ENCODE measurements at places on chromosomes 4 and X. TPM values are rescaled to one million over a fixed set of nuclear protein-coding genes. Genes with fewer than 3 reads are reported as not detected.

DNA sequence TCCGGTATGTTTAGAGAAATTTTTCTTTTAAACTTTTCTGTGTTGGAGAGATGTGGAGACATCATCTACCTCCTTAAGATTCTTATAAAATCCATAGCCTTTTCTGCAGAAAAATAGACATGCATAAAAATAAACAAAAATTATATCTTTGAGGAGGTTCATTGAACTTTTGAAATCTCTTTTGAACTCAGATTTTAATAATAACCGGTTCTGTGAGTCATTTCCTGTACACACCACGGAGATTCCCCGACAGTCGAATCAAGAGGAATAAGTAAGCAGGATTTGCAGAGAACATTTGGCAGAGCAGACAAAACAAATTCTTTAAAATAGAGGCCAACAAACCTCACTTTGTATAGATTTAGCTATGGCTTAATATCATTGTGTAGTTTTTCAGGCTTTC is 918.7 kb upstream of the POU3F4 start:
- peak; percentile 12 for DNase-seq

- no peak for DNase-seq
These were observed 45.8 kb upstream of the GIMD1 start for GRCh38 chr4:106414366-106414765.

DNA sequence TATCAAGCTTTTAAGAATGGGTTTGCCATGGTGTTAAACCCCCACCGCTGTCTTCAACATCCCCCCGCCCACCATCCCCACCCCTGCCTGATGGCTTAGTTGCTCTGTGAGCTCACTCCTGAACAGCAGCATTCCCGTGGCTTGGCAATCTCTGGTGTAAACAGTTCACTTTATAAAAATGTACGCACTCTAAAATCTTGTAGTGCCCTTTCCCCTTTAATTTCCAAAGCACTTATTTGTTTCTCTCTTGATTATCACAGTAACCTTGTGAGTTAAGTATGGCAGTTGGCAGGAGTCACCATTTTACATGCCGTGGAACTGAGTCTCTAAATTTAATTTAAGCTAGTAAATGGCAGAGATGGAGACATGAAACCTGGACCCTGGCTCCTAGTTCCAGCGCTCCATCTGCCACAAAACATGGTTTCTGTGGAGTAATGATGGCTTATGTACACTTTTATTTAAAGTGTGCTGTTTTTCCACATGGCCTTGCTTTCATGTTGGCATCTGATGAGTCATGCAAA is 123.1 kb downstream of the AFF1 start:
- peak; percentile 34 for DNase-seq

DNA sequence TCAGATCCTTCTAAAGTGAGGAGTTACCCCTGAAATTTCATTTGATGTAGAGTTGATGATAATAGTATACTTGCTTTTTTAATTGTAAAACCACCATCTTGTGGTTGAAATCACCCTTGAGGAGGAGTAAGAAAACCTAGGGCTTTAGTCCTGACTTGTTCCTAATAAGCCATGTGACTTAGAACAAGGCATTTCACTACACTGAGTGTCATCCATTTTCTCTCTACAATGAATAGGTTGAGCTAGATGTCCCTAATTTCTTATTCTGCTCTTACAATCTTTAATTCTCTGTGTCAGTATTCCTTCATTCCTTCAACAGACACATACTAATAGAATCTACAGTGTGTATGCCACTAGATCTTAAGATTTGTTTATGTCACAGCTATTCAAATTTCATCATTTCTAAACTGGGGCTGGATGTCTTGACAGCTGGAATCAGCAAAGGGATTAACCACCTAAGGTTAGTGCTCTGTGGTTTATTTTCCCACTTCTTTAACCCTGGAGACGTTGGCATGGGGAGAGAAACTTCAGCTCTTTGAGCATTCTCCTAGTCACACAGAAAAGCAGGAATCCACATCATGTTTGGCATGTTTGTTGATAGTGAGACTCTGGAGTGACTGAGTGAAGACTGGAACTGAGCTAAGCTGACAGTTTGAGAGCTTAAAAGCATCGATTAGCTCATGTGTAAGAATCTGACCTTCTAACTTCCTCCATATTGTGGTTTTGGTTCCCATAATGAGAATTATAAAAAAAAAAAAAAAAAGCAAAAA is 246.3 kb downstream of the NDST4 start:
- no peak for DNase-seq

GRCh38 chr4:183633476-183634400 is 25.2 kb downstream of the RWDD4 start:
- no peak for DNase-seq

The SMARCA1 gene
- total RNA-seq = 10.7 TPM

The SPATA18 gene
- 0.02 TPM for total RNA-seq
